ENCODE measurements at places on chromosomes 3 and 15. TPM values are rescaled to one million over a fixed set of nuclear protein-coding genes. Genes with fewer than 3 reads are reported as not detected.

The CLDN1 gene
- 0.32 TPM for total RNA-seq

The CIB2 gene
- 1.0 TPM for total RNA-seq

The GRM2 gene
- total RNA-seq: 2.7 TPM

The TRPM1 gene
- not detected for total RNA-seq

The C3orf20 gene
- 0.10 TPM for total RNA-seq

The FOXL2NB gene
- not detected for total RNA-seq

The PIF1 gene
- total RNA-seq: 1.0 TPM

The STAB1 gene
- 122 TPM for total RNA-seq

The CKMT1B gene
- total RNA-seq: not detected

DNA sequence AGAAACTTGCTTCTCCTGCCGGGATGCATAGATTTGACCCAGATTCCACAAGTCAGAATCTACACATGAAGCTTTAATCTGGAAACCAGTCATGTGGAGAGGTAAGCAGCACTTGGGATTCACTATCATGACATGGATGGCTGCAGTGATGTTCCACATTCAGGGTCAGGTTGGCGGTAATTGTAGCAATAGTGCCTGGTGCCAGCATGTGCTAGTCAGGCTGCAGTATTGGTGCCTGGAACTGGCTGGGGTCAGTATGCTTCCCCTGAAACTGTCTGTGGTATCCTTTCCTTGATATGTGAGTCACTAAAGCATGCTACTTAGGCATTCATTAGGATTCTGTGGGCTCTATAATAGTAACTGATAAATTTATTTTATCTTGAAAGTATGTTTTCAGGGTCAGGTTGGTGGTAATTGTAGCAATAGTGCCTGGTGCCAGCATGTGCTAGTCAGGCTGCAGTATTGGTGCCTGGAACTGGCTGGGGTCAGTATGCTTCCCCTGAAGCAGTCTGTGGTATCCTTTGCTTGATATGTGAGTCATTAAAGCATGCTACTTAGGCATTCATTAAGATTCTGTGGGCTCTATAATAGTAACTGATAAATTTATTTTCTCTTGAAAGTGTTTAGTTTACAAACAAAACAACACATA, 1439.2 kb downstream of the ZPLD1 start:
- no peaks in the 10 kb centered on the region for H3K4me1 ChIP-seq
- H3K36me3 ChIP-seq: no peaks in the 10 kb centered on the region
- no peak overlapping the region for H3K27ac ChIP-seq

- H3K4me3 ChIP-seq: no peak overlapping the region
- H3K27ac ChIP-seq: no peak overlapping the region
- H3K4me1 ChIP-seq: no peaks in the 10 kb centered on the region
- H3K36me3 ChIP-seq: no peaks in the 10 kb centered on the region
- DNase-seq: no peak
These were observed 596.7 kb upstream of the ADAMTS9 start for GRCh38 chr3:65284546-65284945.

DNA sequence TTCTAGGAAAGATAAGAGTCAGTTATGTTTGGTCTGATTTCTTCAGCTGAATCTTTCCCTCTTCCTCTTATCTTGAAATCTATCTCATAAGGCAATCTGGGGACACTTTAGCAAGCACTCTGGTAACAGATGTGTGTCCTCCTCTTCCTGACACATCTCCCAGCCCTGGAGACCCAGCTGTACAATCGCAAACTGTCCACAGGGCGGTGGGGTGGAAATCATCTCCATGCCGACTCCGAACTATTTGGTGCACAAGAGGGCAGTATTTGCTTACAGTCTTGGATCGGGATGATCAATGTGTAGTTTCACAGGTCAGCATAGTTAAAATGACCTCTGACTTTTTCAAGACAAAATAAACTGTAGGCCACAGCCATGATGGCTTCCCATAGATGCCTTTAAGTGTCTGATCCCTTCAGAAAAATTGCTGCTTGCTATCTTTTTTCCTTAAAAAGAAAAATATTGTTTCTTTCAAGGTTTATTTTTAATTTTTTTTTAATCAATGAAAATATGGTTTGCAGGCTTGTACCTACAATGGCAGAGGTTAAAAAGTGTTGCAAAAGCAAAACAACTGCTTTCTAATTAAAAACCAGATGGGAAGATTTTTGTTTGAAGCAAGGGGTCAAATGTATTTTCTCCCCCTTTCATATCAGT, 17.7 kb downstream of the EEFSEC start:
- H3K27me3 ChIP-seq: no peaks in the 10 kb centered on the region
- no peaks in the 10 kb centered on the region for H3K36me3 ChIP-seq
- no peak overlapping the region for H3K27ac ChIP-seq
- peaks cover 13% of the 10 kb centered on the region for H3K4me1 ChIP-seq

DNA sequence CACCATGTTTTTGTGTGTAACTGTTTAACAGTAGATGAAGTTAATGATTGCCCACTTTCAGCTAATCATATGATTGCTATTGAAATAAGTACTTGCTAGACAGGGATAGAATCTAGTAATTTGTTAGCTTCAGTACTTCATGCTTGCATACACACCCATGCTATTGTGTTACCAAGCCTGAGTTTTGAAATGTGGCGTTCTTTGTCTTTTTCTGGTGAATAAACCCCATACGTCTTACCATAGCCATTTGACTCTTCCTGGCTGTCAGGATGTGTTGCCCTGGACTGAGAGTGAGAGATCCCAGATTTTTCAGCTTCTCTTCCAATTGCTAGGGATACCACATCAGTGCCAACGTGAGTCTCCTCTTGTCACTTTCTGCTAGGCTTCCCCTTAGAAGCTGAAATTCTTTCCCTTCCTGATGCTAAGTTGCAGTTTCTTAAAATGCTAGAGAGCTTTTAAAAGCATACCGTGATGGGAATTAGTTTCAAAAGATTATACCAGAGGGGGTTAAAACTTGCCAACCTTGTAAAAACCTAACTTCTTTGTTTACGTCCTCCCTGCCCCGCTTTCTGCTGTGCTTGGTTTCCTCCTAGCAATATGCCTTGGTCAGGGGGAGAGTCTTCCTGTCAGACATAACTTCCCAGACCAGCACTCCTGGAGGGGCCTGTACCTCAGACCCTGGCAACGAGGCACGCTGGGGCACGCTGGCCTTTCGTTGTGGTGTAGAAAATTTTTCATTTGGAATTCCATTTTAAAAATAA, 62.9 kb upstream of the ULK4 start:
- no peak overlapping the region for H3K4me3 ChIP-seq
- no peak overlapping the region for H3K27ac ChIP-seq
- H3K36me3 ChIP-seq: no peaks in the 10 kb centered on the region
- DNase-seq: no peak
- no peaks in the 10 kb centered on the region for H3K27me3 ChIP-seq

DNA sequence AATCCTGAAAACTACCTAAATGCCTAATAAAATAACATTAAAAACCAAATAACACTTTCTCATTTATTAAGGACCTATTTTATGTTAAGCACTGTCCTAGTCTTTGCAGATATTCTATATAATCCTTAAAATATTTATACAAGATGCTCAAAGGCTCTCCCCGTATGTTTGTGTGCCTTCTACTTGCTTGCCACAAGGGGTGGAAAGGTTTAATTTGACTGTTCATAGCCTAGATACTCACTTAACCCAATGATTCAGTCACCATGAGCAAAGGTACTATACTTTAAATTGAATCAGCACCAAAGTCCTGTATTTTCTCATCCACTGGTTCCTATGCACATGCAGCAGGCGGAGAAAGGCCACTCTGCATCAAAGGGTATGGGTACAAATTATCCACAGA, 32.0 kb downstream of the LSAMP start:
- H3K27ac ChIP-seq: no peak overlapping the region
- no peaks in the 10 kb centered on the region for H3K4me1 ChIP-seq
- no peak overlapping the region for H3K4me3 ChIP-seq
- DNase-seq: no peak
- no peaks in the 10 kb centered on the region for H3K27me3 ChIP-seq

GRCh38 chr15:66720206-66721010, 18.4 kb downstream of the SMAD6 start:
- H3K27ac ChIP-seq: no peak overlapping the region
- no peaks in the 10 kb centered on the region for H3K36me3 ChIP-seq
- H3K4me1 ChIP-seq: peaks cover 4% of the 10 kb centered on the region
- no peaks in the 10 kb centered on the region for H3K27me3 ChIP-seq

GRCh38 chr3:181919375-181919774, 207.7 kb downstream of the SOX2 start:
- H3K36me3 ChIP-seq: no peaks in the 10 kb centered on the region
- no peak overlapping the region for H3K27ac ChIP-seq
- H3K27me3 ChIP-seq: peaks cover 2% of the 10 kb centered on the region
- DNase-seq: no peak
- H3K4me1 ChIP-seq: no peaks in the 10 kb centered on the region

DNA sequence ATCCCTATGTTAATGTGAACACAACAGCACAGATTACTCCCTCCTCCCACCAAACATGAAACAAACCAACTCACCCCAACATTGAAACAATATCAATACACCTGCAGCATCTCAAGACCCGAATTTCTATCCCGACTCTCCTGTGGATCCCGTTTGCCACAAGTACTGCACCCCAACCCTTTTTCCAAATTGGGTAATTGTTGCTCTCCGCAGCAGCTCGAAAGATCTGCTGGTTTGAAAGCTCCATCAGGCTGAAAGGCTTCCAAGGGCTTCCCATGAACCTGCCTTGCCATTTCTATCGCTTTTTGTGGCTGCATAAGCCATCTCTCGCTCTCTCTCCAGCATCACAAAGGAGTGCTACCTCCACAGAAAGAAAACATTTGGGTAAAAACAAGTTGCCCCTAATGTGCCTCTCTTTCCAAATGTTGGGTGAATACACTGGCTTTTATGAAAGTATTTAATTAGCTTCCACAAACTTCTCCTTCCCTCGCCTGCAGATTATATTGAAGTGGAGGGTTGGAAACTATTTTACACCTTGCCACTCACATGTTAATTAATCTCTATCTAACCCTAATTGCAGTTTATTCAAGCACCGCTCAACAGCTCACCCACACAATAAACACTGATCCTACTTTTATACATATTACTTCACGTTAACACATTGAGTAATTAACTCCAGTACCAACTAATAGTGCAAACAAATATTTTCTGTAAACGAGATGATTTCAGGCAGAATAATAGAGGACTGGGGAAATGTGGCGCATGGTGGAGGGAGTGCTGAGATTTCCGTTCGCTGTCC, 2.5 kb upstream of the FEZF2 start:
- no peak overlapping the region for H3K4me3 ChIP-seq
- no peak overlapping the region for H3K27ac ChIP-seq
- no peaks in the 10 kb centered on the region for H3K4me1 ChIP-seq

DNA sequence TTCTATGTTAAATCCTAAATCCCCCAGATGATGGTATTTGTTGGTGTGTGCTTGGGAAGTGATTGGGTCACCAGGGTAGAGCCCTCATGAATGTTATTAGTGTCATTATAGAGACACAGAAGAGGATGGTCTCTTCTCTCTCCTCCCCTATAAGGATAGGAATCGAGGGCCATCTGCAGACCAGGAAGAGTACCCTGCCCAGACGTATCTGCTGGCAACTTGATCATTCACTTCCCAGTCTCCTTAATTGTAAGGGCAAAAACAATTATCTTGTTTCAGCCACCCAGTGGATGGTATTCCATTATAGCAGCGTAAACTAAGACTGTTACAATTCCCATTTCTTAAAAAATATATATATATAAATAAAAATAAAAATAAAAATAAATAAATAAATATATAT, 892.2 kb downstream of the SI start:
- H3K4me3 ChIP-seq: no peak overlapping the region
- no peaks in the 10 kb centered on the region for H3K36me3 ChIP-seq
- H3K27ac ChIP-seq: no peak overlapping the region
- DNase-seq: no peak
- H3K4me1 ChIP-seq: no peaks in the 10 kb centered on the region
- H3K27me3 ChIP-seq: no peaks in the 10 kb centered on the region

- no peaks in the 10 kb centered on the region for H3K4me1 ChIP-seq
- H3K27ac ChIP-seq: no peak overlapping the region
- no peak overlapping the region for H3K4me3 ChIP-seq
These were observed 42.0 kb downstream of the SUMF1 start for GRCh38 chr3:4425055-4425454.

DNA sequence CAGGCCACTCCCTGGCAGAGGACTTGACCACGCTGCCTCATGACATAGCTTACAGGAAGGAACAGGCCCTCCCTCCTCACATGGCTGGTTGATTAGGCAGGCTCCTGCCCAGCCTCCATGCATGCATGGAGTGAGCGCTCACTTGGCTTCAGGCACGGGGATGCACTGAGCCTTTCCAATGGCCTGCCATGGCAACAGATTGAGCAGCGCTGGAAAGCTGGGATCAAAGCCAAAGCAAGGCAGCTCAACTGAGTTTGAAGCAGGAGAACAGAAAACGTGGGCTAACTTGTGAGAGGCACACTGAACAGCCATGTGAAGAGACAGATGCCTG, 5.9 kb upstream of the GRAMD2A start:
- DNase-seq: no peak
- peaks cover 28% of the 10 kb centered on the region for H3K36me3 ChIP-seq
- no peak overlapping the region for H3K27ac ChIP-seq
- H3K4me3 ChIP-seq: no peak overlapping the region

GRCh38 chr15:62153228-62153627, 11.9 kb downstream of the C2CD4B start:
- H3K27ac ChIP-seq: no peak overlapping the region
- no peak overlapping the region for H3K4me3 ChIP-seq
- DNase-seq: no peak
- H3K27me3 ChIP-seq: no peaks in the 10 kb centered on the region
- no peaks in the 10 kb centered on the region for H3K4me1 ChIP-seq
- H3K36me3 ChIP-seq: no peaks in the 10 kb centered on the region

DNA sequence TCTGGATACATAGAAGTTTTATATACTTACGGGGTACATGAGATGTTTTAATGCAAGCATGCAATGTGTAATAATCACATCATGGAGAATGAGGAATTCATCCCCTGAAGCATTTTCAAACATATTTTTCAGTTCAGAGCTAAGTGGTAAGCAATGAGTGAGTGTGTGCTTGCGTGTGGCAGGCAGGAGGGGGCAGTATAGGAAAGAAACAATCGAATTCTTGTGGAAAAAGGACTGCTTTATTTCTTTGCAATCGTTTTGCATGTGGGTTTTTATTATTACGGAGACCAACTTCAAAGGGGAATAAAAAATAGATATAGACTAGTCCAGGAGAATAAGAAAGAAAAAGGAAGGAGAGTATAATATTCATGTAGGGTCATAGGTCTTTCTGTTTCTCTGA, 271.6 kb downstream of the CHL1 start:
- H3K27ac ChIP-seq: no peak overlapping the region
- no peak for DNase-seq
- H3K36me3 ChIP-seq: no peaks in the 10 kb centered on the region
- H3K27me3 ChIP-seq: no peaks in the 10 kb centered on the region

DNA sequence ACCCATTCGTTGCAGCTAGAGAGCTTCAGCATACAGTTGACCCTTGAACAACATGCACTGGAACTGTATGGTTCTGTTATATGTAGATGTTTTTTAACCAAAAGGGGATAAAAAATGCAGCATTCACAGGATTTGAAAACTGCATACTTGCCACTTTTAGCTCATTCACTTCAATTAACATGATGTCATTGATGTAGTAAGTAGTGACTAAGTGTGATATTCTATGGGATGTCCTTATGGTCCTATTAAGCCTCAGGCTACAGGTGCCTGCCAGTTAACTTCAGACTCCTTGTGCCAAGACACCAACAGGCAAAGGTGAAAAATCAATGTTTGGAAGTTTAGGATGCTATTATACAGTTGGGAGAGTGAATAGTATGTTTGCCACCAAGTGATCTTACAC, 553.6 kb upstream of the NECTIN3 start:
- H3K27me3 ChIP-seq: peaks cover 2% of the 10 kb centered on the region
- no peak overlapping the region for H3K27ac ChIP-seq
- no peak overlapping the region for H3K4me3 ChIP-seq
- no peaks in the 10 kb centered on the region for H3K36me3 ChIP-seq
- DNase-seq: no peak
